Esophagus squamous epithelium (tissue), 5 donors: ENCODE measurements at places on chromosomes 1 and 21.

GRCh38 chr1:167553136-167554027, at the start of gene CREG1:
Gene CREG1 (minus strand): TSS chr1:167553762.
- H3K27ac ChIP-seq, result peak within 1 kb of the TSS; percentile 93
- peak within 1 kb of the TSS; percentile 76 for H3K4me3 ChIP-seq
- H3K4me1 ChIP-seq, result peaks cover 65% of the 10 kb centered on the region
- no peaks in the 10 kb centered on the region for H3K27me3 ChIP-seq
- peak; percentile 46 for DNase-seq

- H3K27ac ChIP-seq, result no peak overlapping the region
- no peak for DNase-seq
- no peaks in the 10 kb centered on the region for H3K4me1 ChIP-seq
- H3K36me3 ChIP-seq, result no peaks in the 10 kb centered on the region
- no peak overlapping the region for H3K4me3 ChIP-seq
Observed at GRCh38 chr1:240413732-240414131, 198.2 kb downstream of the GREM2 start.

GRCh38 chr21:23127973-23128372, 2129.8 kb downstream of the NCAM2 start:
- no peaks in the 10 kb centered on the region for H3K4me1 ChIP-seq
- H3K36me3 ChIP-seq, result no peaks in the 10 kb centered on the region
- H3K4me3 ChIP-seq, result no peak overlapping the region
- H3K27me3 ChIP-seq, result no peaks in the 10 kb centered on the region

- no peaks in the 10 kb centered on the region for H3K27me3 ChIP-seq
- no peak overlapping the region for H3K4me3 ChIP-seq
- no peak for DNase-seq
Observed at GRCh38 chr1:114033216-114033706, 54.0 kb downstream of the OLFML3 start.

GRCh38 chr1:161019751-161020495, 1.0 kb downstream of the F11R start:
- peaks cover 34% of the 10 kb centered on the region for H3K4me1 ChIP-seq
- H3K36me3 ChIP-seq, result no peaks in the 10 kb centered on the region
- peak overlapping the region; percentile 90 for H3K27ac ChIP-seq
- no peaks in the 10 kb centered on the region for H3K27me3 ChIP-seq
- no peak for DNase-seq

GRCh38 chr1:168766568-168766967, 37.6 kb upstream of the DPT start:
- no peak overlapping the region for H3K27ac ChIP-seq
- no peak overlapping the region for H3K4me3 ChIP-seq
- H3K4me1 ChIP-seq, result no peaks in the 10 kb centered on the region
- H3K27me3 ChIP-seq, result no peaks in the 10 kb centered on the region
- no peaks in the 10 kb centered on the region for H3K36me3 ChIP-seq

DNA sequence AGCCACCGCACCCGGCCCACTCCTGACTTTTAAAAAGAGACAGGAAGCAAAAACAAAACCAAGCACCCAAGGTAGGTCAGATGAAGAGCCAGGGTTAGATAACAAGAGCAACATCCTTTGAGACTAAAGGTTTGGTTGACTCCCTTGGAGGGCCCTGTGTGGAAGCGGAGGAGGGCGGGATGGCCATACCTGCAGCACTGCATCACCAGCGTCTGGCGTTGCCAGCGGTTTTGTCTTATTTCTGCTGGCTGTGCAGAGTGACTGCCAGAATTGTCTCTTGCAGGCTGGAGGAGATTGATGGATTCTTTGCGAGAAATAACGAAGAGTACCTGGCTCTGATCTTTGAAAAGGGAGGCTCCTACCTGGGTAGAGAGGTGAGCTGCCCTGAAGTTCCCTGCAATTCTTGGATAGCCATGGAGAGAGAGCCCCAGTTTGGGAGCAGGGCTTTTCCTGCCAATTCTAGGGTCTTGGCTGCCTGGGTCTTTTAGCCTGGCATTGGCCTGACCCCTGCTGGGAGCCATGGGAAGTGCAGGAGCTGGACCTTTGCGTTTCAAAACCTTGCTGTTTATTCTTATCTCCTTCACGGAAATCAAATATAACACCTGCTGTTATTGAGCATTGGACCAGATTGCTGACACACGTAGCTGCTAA, 24.0 kb downstream of the QSOX1 start:
- H3K4me1 ChIP-seq, result peaks cover 10% of the 10 kb centered on the region
- H3K4me3 ChIP-seq, result no peak overlapping the region
- DNase-seq, result no peak
- H3K36me3 ChIP-seq, result peaks cover 10% of the 10 kb centered on the region
- no peak overlapping the region for H3K27ac ChIP-seq
- no peaks in the 10 kb centered on the region for H3K27me3 ChIP-seq

DNA sequence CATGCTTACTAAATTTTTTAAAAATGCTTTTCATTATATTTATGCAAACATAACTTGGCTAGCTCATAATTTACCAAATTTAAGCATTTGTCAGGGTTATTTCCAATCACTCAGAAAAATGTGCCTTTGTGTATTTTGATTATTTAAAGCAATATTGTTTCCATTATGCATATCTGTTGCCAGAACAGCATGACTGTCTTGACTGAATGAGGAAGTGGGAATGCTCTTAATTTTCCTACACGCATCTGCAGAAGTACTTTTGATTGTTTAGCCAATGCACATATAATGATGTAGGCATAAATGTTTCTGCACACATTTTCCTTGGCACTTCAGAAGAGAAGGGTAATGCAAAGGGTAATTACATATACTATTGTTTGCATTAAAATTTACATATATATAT, 92.5 kb upstream of the ADGRL2 start:
- H3K27ac ChIP-seq, result no peak overlapping the region
- DNase-seq, result no peak
- H3K36me3 ChIP-seq, result no peaks in the 10 kb centered on the region
- H3K4me1 ChIP-seq, result no peaks in the 10 kb centered on the region

GRCh38 chr1:32871364-32872191, 866 bp upstream of the FNDC5 start:
- H3K4me3 ChIP-seq, result peak overlapping the region; percentile 47
- peaks cover 6% of the 10 kb centered on the region for H3K36me3 ChIP-seq
- no peak overlapping the region for H3K27ac ChIP-seq
- peaks cover 13% of the 10 kb centered on the region for H3K4me1 ChIP-seq
- no peaks in the 10 kb centered on the region for H3K27me3 ChIP-seq

- no peaks in the 10 kb centered on the region for H3K36me3 ChIP-seq
- H3K4me1 ChIP-seq, result no peaks in the 10 kb centered on the region
- no peaks in the 10 kb centered on the region for H3K27me3 ChIP-seq
- no peak overlapping the region for H3K27ac ChIP-seq
- no peak for DNase-seq
- H3K4me3 ChIP-seq, result no peak overlapping the region
Observed at GRCh38 chr1:115412733-115413132, 74.7 kb upstream of the NGF start.

DNA sequence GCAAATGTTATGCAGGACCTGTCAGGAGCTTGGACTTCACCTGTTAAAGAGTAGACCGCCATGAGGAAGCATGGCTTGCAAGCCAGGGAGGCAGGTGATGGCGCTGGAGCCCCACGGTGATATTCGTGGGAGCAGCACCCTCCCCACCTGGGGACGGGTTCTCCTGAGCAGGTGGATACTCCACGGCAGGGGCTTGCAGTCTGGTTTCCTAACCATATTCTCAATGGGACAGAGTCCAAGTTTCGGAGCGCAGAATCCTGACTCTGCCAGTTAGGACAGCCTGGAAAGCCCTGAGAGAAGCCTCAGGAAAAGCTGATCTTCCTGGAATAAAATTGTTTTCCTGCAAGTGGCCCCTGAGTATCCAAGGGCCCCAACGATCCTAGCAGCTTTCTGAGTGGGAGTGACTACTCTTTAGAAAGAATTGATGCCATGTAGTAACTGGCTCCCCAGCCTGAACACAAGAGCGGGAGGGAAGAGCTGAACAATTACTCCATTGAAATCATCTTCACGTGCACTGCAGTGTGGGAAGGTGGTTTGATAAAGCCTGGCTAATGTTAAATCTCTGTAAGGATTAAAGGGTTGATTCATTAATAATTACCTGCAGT, 146.3 kb upstream of the RAB4A start:
- H3K4me1 ChIP-seq, result no peaks in the 10 kb centered on the region
- H3K27ac ChIP-seq, result no peak overlapping the region
- H3K4me3 ChIP-seq, result no peak overlapping the region
- DNase-seq, result no peak

DNA sequence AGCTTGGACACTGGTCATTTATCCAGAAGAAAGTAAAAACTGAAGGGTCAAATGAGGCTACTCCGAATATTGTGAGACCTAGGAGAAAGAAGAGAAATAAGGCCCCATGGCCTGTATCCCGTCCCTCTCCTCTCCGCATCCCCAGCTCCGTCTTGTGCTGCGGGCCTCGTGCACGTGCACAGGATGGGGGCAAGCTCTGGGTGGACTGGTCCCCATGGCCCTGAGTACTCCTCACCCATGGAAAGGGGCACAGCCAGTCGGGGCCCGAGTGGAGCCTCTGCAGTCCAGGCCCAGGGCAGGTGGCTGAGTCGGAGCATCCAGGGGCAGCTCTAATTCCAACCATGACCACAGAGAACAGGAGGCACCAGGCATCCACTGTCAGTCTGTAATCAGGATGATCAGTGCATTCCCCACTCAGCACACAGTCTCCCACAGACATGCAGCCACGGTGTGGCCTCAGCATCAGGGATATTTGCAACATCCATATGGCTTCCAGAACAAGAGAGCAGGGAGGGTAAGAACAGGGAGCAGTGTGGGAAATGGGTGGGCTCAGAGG, 12.5 kb upstream of the OLIG1 start:
- no peak overlapping the region for H3K27ac ChIP-seq
- H3K4me1 ChIP-seq, result no peaks in the 10 kb centered on the region
- H3K4me3 ChIP-seq, result no peak overlapping the region
- DNase-seq, result no peak
- no peaks in the 10 kb centered on the region for H3K27me3 ChIP-seq

DNA sequence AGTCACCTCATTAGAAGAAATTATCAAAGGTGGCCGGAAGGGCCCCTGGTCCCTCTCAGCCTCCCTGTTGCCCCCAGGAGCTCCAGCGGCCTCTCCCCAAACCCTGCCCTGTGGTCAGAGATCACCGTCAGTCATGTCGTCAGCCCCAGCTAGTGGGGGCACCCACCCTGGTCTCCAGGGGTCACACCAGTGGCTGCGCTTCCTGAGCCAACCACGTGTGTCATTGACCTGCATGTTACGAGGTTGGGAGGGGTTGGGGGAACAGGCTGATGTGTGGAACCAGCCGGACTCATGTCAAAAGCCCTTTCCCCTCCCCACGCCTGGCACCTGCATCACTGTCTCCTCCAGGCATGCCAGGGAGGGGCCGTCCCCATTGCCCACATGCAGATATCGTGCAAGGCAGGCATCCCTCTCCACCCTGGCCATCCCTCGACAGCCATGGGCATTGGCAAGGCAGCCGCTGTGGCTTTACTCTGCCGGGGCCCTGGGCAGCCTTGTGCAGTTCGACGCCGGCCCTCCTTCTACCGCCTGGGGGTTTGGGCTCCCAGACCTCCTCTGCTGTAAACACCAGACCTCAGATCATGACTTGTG, 128.7 kb downstream of the CRYAA start:
- no peak overlapping the region for H3K4me3 ChIP-seq
- H3K36me3 ChIP-seq, result no peaks in the 10 kb centered on the region
- DNase-seq, result no peak
- peaks cover 24% of the 10 kb centered on the region for H3K4me1 ChIP-seq
- no peak overlapping the region for H3K27ac ChIP-seq
- H3K27me3 ChIP-seq, result no peaks in the 10 kb centered on the region

DNA sequence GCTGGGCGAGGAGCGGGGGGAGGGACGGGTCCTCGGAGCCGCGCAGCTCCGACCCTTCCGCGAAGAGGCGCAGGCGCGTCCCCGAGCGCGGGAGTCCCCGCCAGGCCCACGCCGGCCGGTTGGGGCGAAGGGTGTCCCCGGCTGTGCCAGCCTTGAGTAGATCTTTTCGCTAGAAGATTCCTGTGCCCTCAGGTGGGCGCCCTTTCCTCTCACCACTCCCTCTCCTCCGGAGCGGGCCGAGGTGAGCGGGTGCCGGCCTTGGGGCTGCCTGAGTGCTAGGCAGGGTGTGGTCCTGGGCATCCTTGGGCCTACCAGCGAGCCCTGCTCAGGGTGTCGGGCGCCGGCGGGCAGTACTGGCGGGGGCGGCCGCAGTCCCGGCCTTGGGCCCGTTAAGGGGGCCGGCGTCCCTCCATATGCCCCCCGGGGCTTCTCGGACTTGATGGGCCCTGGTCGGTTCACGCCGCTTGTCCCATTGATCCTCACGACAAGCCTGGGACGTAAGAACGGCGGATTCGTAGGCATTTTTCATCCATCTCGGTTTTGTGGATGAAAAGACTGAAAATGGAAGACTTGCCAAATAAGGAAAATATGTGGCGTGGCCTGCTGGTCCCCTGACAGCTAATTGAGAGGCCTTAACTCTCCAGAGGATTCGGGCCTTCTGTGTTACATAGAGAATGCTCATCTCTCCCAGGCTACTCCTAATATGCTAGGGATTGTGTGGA, 712 bp downstream of the DEGS1 start:
- peak overlapping the region; percentile 96 for H3K4me3 ChIP-seq
- peak overlapping the region; percentile 97 for H3K27ac ChIP-seq
- DNase-seq, result no peak
- no peaks in the 10 kb centered on the region for H3K36me3 ChIP-seq
- no peaks in the 10 kb centered on the region for H3K27me3 ChIP-seq
- peaks cover 85% of the 10 kb centered on the region for H3K4me1 ChIP-seq

GRCh38 chr1:35923791-35924221, 7.1 kb upstream of the AGO3 start:
- no peaks in the 10 kb centered on the region for H3K4me1 ChIP-seq
- DNase-seq, result no peak
- no peak overlapping the region for H3K4me3 ChIP-seq
- peaks cover 13% of the 10 kb centered on the region for H3K36me3 ChIP-seq

- no peak for DNase-seq
- no peaks in the 10 kb centered on the region for H3K4me1 ChIP-seq
- H3K27me3 ChIP-seq, result no peaks in the 10 kb centered on the region
- H3K36me3 ChIP-seq, result no peaks in the 10 kb centered on the region
Observed at GRCh38 chr21:33490991-33491372, 534 bp downstream of the DNAJC28 start.

DNA sequence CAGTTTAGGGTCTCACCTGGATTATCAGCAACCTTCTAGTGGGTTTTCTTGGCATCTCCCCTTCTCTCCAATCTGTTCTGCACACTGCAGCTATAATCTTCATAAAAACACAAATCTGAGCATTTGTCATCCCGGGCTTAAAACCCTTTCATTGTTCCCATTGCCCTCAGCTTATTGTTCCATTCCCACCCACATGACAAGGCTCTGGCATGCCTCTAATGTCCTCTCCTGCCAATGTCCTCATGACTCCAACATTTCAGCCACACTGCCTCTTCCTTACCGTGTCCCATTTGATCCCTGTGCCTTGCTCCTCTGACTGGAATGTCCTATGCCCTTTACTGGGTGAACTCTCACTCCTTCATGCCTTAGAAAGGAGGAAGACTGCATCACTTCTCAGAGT, 7.5 kb upstream of the DPH2 start:
- H3K27me3 ChIP-seq, result no peaks in the 10 kb centered on the region
- H3K4me3 ChIP-seq, result no peak overlapping the region
- H3K36me3 ChIP-seq, result peaks cover 96% of the 10 kb centered on the region

- H3K4me3 ChIP-seq, result no peak overlapping the region
- no peak for DNase-seq
- peaks cover 62% of the 10 kb centered on the region for H3K36me3 ChIP-seq
- no peak overlapping the region for H3K27ac ChIP-seq
- H3K4me1 ChIP-seq, result no peaks in the 10 kb centered on the region
- H3K27me3 ChIP-seq, result no peaks in the 10 kb centered on the region
Observed at GRCh38 chr21:42765656-42766055, 112.2 kb downstream of the PDE9A start.

GRCh38 chr1:119186471-119186870, 46.0 kb upstream of the WARS2 start:
- H3K4me1 ChIP-seq, result no peaks in the 10 kb centered on the region
- H3K27ac ChIP-seq, result no peak overlapping the region
- no peak for DNase-seq
- H3K4me3 ChIP-seq, result no peak overlapping the region
- peaks cover 5% of the 10 kb centered on the region for H3K36me3 ChIP-seq
